ENCODE measurements at places on chromosomes 4 and X.

GRCh38 chrX:29488919-29489318 lies 726.4 kb upstream of the MAGEB2 start:
- no peak for ATAC-seq

DNA sequence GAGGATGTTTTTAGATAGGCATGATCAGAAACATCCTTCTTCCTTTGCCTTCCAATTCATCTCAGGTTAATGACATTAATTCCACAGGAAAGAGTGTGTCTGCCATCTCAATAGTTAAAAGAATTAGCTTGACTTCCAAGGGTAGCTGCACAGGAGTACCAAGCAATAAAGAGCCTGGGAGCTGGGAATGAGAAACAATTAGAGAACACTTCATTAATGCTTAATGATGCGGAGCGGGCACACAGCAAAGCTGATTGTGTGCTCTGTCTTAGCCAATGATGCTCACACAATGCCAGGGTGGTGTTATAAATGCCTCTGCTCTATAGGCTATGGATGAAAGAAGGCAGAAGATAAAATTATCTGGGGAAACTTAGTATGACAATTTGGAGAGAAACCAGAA lies 1052.5 kb upstream of the LCORL start:
- no peak for ATAC-seq

GRCh38 chr4:187780070-187780469 lies 215.5 kb upstream of the ZFP42 start:
- no peak for ATAC-seq

GRCh38 chrX:21225643-21226042 lies 148.6 kb upstream of the CNKSR2 start:
- ATAC-seq: no peak

DNA sequence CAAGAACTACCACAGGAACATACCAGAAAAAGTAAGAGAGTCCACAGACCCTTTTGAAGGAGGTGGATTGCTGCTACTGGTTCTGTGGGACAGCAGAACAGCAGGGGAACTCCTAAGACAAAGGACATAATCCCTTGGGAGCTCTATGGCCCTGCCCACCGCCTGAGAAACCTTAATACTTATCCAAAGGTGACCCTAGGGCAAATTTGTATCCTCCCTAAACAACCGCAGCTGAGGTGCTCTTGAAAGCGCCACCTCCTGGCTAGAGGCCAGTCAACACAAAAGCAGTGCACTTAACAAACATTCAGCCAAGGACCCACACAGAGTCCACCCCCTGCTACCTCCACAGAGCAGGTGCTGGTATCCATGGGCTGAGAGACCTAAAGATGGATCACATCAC lies 136.8 kb downstream of the ADAM29 start:
- ATAC-seq: no peak

GRCh38 chr4:54296548-54297203 lies 67.6 kb downstream of the PDGFRA start:
- peak; percentile 35 for ATAC-seq

GRCh38 chrX:153801669-153802068 lies 7.2 kb downstream of the SSR4 start:
- ATAC-seq: no peak

- ATAC-seq: no peak
Observed at GRCh38 chrX:19791562-19791961, 95.8 kb downstream of the SH3KBP1 start.

GRCh38 chrX:153825042-153825441 lies 5.3 kb downstream of the PDZD4 start:
- ATAC-seq: no peak

- ATAC-seq: no peak
Observed at GRCh38 chrX:47900833-47901232, 64.1 kb downstream of the ZNF81 start.

DNA sequence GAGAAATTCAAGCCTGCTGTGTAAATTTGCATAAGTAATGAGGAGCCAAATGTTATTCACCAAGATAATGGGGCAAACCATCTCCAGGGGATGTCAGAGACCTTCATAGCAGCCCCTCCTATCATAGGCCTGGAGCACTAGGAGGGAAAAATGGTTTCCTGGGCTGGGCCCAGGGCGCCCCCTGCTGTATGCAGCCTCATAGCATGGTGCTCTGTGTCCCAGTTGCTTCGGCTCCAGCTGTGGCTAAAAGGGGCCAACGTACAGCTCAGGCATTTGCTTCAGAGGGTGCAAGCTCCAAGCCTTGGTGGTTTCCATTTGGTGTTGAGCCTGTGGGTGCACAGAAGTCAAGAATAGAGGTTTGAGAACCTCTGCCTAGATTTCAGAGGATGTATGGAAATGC lies 859.3 kb downstream of the RPA4 start:
- no peak for ATAC-seq
